Thyroid gland (tissue), 4 donors: ENCODE measurements at places on chromosomes 12 and 14. TPM values are rescaled to one million over a fixed set of nuclear protein-coding genes. Genes with fewer than 3 reads are reported as not detected.

DNA sequence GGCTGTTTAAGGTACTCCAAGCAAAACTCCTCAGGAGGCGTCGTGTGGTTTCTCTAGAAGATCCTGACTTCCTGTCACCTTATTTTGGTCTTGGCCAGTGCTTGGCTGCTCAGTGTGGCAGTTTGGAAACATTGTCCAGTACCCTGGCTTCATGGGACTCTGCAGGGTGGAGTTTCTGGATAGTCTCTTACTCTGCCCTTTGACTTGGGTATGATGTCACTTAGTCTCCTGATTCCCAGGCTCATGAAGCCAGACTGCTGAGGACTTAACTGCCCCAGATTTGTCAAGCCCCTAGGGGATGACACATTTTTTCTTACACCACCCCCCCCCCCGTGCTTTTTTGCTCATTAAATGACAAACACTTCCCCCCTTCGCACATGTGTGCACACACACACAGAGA, 82.7 kb downstream of the ADCK1 start:
- peak; percentile 17 for DNase-seq

DNA sequence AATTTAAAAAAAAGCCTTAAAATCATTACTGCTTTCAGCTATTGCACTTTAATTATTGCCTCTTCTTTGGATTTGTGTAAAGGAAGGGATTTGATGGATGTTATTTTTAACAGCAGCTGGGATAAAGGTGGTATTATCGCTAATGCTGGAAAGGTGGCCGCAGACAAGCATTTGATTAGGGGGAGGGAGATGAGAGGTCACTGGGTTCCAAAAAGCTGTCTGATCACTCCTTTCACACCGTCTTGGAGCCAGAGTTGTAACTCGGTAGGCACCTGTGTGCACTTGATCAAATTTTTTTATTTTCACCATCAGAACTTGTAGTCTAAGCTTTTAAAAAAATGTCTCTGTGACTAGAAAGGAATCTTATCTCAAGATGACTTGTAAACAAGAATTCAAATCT, 99.8 kb downstream of the AKAP6 start:
- no peak for DNase-seq

DNA sequence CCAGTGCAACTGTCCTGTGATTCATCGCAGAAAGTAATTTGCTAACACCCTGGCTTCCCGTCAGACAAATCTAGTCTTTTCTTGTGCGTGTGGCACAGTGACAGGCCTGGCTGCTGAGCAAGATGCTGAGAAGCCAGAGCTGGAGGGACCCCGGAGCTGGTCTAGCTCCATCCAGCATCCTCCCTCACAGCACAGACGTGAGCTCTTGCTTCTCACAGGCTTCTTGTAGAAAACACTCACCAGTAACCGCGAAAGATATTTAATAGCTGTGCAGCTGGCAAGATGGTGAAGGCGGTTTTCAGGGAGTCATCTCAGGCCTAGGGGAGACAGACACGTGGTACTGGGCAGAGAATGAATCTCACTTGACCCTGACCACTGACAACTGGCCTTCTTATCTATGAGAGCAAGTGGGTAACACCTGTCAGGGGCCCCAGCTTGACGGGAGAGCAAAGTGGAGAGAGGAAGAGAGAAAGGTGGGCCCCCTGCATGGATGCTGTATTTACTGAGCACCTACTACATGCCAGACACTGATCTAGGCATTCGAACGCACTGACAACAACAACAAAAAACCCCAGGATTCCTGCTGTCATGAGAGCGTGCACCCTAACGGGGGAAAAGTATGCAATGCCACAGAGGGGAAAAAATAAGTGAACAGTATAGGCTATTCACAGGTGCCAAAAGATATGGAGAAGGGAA, 63.3 kb downstream of the CCDC88C start:
- DNase-seq, result no peak

DNA sequence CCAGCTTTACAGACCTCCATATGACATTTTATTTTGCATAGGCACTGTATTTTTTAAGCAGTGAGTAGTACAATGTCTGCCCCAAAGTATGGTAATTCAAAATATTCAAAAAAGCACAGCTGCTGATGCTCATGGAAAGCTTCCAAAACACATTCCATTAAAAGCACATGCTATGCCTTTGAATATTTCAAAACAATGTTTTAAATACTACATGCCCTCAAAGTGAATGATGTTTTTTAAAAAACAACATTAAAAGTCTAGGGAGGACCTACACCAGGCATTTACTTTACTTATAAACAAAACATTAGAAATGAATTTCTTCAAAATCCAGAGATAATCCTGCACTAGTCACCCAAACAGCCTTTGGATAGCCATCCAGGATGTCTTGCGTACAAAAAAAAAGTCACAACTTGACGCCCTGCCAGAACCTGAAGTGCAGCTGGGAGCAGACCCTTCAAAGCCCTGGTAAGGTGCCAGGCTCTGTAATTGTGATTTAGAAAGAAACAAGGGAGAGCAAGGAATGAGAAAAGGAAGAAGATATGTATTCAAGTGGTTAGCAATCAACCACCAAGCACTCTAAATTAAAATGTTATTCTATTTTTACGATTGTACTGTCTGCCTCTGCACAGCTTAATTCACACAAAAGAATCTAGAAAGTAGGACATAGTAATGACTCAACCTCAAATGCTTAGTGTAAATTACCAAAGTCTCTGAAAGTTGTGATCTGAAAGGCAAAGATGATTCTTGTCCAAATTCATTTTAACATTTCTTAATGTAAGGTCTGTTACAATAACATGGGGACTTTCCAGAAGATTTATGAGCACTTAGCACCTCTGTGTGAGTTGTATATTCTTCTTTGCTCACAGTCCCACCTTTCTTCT, 31.9 kb downstream of the CEP83 start:
- peak; percentile 89 for DNase-seq

GRCh38 chr12:45223868-45224267, 8.0 kb downstream of the ANO6 start:
- DNase-seq, result no peak

GRCh38 chr14:20428010-20428365, 8.0 kb downstream of the KLHL33 start:
- DNase-seq, result no peak

- no peak for DNase-seq
Measured at GRCh38 chr12:131988054-131988796, 38.5 kb downstream of the EP400 start.

DNA sequence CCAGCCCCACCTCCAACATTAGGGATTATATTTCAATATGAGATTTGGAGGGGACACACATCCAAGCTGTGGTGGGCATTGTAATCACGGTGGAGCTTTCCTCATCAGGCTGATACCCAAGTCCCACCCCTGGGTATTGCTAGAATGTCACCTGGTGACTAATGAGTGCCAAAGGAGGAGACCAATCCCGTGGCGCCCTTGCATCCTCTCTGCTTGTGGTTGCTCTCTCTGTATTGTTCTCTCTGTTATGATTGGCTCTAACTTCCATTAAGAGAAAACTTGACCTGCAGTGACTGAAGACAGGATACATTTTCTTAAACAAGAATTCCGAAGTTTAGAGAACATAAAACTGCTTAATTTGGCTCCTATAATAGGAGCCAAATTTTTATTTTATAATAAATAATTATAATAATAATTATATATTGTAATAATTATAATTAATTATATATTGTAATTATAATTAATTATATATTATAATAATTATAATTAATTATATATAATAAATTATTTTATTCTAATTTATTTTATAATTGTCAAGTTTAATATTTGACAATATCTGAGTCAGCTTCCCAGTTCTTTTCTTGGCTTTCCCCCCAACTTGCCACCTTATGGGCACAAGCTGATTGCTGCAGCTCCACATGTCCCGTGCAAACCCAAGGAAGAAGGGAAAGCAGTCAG, 420.1 kb downstream of the DIO2 start:
- no peak for DNase-seq

DNA sequence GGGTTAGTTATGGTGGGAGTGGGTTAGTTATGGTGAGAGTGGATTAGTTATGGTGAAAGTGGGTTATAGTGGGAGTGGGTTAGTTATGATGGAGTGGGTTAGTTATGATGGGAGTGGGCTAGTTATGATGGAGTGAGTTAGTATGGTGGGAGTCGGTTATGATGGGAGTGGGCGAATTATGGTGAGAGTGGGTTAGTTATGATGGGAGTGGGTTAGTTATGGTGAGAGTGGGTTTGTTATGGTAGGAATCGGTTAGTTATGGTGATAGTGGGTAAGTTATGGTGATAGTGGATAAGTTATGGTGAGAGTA, 22.1 kb upstream of the SFSWAP start:
- no peak for DNase-seq

Gene MAP3K9
- total RNA-seq, result 9.8 TPM

GRCh38 chr12:26246483-26247164, 51.3 kb downstream of the SSPN start:
- DNase-seq, result peak; percentile 61

Gene B4GALNT3
- total RNA-seq, result 6.4 TPM

GRCh38 chr12:120853188-120853587, 51.0 kb downstream of the SPPL3 start:
- no peak for DNase-seq
